ENCODE measurements at places on chromosomes 3 and 15.

- peak; percentile 76 for DNase-seq
Measured at GRCh38 chr3:185152410-185153170, at the start of gene C3orf70. C3orf70 (minus strand) TSS chr3:185153060; CDS start chr3:185152823, 237 bp downstream.

DNA sequence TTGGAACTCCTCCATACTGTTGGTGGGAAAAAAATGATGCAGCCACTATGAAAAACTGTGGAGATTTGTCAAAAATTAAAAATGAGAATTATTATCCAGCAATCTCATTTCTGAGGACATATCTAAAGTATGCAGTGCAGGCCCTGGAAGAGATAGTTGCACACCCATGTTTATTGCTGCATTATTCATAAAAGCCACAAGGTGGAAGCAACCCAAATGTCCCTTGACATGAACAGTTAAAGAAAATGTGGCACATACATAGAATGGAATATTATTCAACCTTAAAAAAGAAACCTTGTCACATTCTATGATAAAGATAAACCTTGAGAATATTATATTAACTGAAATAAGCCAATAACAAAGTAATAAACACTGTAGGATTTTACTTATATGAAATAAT lies 80.9 kb upstream of the ARHGEF26 start:
- peak; percentile 34 for DNase-seq

DNA sequence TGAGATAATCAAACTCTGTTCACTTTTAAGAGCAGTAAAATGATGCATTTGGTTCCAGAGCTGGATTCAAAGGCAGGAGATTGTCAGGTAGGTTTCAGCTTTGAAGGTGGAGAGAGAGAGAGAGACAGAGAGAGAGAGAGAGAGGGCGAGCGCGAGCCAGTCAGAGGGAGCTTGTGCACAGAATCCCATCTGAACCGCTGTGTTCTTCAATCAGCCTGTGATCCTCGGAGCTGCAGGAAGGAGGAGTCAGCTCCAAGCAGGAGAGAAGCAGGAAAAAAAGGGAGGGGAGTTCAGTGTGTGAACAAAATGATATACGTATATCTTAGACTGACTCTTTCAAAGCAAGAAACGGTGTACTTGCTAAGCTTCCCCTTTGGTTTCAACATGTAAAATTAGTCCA lies at the start of gene GPR149:
TSS of gene GPR149 (minus strand) at position 177 of the 400 bp plus-strand sequence. CDS start 575 bp downstream, outside the sequence.
- DNase-seq, result no peak

DNA sequence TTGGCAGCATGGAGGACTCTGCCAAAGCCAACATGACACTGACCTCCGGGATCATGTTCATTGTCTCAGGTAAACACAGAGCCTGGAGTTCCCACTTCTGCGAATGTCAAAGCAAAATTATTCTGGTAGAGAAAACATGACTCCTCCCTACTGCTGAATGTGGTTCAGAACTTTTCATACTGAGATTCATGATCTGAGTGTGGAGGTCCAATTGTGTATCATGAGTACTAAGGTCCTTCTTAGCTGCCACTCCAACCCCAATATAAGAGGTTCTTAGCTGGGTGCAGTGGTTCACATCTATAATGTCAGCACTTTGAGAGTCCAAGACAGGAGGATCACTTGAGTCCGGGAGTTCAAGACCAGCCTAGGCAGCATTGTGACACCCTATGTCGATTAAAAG lies 13.8 kb downstream of the CLDN18 start:
- DNase-seq, result no peak

- DNase-seq, result peak; percentile 99
Measured at GRCh38 chr3:105598042-105598796, 231.5 kb downstream of the ALCAM start.

DNA sequence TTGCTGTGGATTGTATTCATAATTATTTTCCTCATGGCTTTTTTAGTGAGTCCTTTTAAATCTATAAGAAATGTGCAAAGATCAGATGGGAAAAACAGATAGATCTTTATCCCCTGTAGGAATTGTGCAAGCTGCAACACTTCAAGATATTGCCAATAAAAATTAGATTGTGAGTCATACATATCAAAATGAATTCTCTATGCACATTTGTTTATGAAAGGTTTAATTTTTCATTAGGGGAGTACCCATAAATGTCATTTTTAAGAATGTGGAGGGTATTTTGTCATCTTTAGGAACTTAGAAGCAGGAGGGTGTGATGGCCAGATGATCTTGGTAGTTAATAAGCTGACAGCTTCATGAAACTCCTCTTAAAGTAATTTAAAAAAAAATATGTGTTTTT lies 2.9 kb downstream of the PIAS1 start:
- no peak for DNase-seq

GRCh38 chr3:194596906-194597305 lies 36.3 kb downstream of the TMEM44 start:
- DNase-seq, result no peak

GRCh38 chr15:88489321-88489720 lies 21.8 kb downstream of the MRPS11 start:
- DNase-seq, result no peak

DNA sequence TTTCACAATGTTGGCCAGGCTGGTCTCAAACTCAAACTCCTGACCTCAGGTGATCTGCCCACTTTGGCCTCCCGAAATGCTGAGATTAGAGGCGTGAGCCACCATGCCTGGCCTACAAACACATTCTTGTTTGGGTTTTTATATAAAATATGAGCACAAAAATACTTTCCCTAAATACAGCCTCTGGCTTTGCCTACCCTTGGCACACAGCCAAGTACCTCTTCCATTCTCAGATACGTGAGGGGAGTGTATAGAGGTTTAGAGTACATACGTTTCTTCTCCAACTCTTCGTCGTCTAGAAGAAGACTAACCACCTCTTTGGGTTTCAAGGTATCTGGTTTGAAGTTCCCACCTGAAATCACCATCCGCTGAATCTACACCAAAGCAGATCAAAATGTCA lies 33.5 kb downstream of the CHAC1 start:
- DNase-seq, result no peak

DNA sequence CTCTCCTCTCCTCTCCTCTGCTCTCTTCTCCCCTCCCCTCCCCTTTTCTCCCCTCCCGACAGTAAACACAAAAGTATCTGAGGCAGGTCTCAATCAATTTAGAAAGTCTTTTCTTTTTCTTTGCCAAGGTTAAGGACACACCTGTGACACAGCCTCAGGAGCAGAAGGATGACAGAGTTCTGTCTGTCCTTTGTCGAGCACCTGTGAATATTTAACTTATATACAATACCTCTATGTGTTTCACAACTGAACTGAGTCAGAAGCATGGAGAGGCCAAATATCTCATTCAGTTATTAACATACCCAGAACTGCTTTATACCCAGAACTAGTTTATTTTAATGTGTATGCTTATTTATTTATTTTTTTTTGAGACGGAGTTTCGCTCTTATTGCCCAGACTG lies 81.1 kb upstream of the ROBO1 start:
- DNase-seq, result no peak

- no peak for DNase-seq
Measured at GRCh38 chr15:82850731-82851130, 41.3 kb downstream of the WHAMM start.

DNA sequence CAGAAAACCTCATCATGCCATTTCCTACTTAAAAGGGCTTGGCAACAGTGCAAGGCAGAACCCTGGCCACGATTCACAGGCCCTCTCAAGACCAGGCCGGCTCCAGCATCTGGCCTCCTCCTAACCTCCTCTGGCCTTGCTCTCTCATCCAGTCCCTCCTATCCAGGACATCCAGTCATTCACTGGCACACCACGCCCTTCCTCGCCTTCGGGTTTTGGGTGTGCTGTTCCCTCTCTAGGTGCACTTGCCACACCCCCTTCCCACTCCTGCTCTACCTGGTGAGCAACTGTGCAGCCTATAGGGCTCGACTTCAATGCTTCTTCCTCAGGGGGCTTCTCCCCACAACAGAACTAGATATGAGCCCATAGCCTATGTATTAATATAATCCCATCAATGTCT lies 317.1 kb downstream of the ARRDC4 start:
- no peak for DNase-seq
